Brain (organoid and tissue), 16 donors: ENCODE measurements at places on chromosomes 3 and 15.

- DNase-seq = no peak
Measured at GRCh38 chr3:128262457-128262856, 109.2 kb downstream of the EEFSEC start.

DNA sequence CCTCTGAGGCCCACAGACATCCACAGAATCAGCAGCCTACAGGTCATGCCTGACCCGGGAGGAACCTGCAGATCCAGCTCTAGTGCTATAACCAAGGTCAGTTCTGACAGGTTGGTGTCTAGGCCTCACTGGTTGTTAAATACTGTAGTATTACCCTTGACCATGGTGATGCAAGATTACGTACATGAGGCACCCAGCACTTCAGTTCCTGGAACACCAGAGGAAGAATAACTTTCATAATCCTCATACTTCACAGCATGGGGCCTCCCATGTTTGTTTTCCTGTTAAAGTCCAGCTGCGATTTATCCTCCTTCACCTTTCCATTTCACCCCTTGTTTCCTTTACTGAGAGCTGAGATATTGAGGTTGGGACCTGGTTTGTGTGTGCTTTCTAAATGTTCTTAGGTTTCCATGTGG lies 34.4 kb upstream of the GLCE start:
- DNase-seq = no peak

DNA sequence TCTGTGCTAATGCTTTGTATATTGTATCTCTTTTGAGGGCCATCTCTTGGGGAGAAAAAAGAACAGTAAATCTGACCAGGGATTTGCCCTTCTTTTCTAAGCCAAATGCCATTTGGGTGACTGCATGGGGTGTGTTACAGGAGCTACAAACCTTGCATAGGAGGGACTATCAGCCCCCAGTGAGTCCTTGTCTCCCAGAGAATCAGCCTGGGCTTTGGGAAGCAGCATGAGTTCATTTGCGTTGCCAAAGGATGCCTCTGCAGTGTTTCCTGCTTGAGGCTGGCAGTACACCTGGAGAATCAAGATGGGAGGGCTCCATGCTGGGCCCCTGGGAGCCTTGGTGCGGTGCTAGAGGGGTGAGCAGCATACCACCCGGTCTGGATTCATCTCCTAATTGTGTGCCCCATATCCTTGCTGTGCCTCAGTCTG lies 49.6 kb upstream of the POLG start:
- no peak for DNase-seq

GRCh38 chr3:193522473-193522872 lies 32.2 kb downstream of the ATP13A4 start:
- no peak for DNase-seq

GRCh38 chr3:50658416-50658815 lies 16.3 kb upstream of the DOCK3 start:
- no peak for DNase-seq

- DNase-seq = no peak
Measured at GRCh38 chr3:99570061-99570460, 68.3 kb upstream of the COL8A1 start.

DNA sequence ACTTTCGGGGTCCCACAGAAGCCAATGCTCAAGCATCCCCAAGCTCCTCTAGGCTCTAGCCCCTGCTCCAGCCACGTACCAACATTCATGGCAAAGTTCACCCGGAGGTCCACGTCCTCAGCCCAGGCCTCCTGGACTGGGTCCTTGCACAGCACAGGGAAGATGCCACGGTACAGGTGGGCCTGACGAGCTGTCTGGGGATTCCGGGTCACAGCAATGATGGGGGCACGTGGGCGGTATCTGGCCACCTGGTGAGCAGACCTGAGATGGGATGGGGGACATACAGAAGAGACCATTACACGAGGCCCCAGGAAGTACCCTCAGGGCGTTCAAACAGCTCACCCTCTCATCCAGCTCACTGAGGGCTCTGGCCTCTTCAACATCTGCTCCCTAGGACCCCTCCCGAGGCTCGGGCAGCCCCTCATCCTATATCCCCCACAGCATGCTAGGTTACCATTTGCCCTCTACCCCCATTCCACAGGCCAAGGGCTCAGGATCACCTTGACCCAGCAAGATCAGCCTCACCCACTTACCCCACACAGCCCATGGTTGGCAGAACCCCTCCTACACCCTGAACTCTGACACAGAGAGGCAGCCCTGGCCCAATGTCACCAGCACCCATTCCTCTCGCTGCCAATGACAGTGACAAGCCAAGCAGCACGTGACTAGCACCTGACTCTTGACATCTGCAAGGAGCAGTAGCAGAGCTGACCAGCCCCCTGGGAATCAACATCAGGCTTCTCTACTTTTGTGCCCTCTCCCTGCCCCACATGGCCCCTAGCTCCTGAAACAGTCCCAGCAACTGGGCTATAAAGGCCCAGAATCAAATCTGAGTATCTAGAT lies 3.0 kb upstream of the GRAMD2A start:
- DNase-seq = no peak

- DNase-seq = no peak
Measured at GRCh38 chr3:142858043-142858442, 30.8 kb downstream of the PCOLCE2 start.
